ENCODE measurements at places on chromosomes 7 and 10.

- no peak for DNase-seq
These were observed 1.1 kb upstream of the GPRIN2 start for GRCh38 chr10:46557319-46558121.

GRCh38 chr10:11682851-11683250 is 59.3 kb upstream of the ECHDC3 start:
- DNase-seq, result no peak

- DNase-seq, result peak; percentile 26
These were observed 15.3 kb upstream of the TRA2A start for GRCh38 chr7:23546897-23547572.

GRCh38 chr7:101912716-101913110 is 95.3 kb downstream of the CUX1 start:
- no peak for DNase-seq

- no peak for DNase-seq
These were observed 81.0 kb downstream of the HGF start for GRCh38 chr7:81688622-81689411.

DNA sequence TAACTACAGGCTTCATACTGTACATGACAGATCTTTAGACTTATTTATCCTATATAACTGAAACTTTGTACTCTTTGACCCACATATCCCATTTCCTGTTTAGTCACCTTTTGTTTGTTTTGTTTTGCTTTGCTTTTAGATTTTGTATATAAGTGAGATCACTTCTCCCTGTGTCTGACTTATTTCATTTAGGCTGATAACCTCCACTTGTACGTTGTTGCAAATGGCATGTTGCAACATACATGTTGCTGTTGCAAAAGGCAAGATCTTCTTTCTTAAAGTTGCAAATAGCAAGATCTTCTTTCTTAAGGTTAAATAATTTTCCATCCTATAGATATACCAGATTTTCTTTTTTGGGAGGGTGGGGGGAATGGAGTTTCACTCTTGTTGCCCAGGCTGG is 341.5 kb downstream of the OTUD1 start:
- DNase-seq, result no peak

GRCh38 chr10:116723428-116724281 is 18.7 kb downstream of the HSPA12A start:
- DNase-seq, result no peak

GRCh38 chr10:133420028-133420427 is 4.4 kb downstream of the SPRN start:
- DNase-seq, result no peak

- no peak for DNase-seq
These were observed 134.3 kb upstream of the TNRC18 start for GRCh38 chr7:5557920-5558401.

DNA sequence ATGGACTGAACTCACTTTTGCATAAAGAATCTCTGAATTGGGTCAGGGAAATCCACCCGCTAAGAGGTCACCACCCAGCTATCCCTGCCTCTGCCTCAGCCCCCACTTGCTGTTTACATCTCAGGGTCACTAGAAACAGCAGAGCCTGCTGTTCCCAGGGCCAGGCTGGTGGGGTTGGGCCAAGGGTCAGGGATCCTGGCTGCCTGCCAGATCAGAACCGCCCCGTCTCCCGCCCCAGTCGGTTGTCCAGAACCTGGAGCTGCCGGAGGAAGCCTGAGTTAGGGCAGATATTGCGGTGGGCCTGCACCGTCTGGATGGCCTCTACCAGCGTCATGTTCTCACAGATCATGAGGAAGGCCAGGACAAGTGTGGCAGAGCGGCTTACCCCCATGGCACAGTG is 17.0 kb upstream of the SAMD8 start:
- no peak for DNase-seq

- DNase-seq, result no peak
These were observed 41.8 kb downstream of the ASZ1 start for GRCh38 chr7:117385363-117386109.

DNA sequence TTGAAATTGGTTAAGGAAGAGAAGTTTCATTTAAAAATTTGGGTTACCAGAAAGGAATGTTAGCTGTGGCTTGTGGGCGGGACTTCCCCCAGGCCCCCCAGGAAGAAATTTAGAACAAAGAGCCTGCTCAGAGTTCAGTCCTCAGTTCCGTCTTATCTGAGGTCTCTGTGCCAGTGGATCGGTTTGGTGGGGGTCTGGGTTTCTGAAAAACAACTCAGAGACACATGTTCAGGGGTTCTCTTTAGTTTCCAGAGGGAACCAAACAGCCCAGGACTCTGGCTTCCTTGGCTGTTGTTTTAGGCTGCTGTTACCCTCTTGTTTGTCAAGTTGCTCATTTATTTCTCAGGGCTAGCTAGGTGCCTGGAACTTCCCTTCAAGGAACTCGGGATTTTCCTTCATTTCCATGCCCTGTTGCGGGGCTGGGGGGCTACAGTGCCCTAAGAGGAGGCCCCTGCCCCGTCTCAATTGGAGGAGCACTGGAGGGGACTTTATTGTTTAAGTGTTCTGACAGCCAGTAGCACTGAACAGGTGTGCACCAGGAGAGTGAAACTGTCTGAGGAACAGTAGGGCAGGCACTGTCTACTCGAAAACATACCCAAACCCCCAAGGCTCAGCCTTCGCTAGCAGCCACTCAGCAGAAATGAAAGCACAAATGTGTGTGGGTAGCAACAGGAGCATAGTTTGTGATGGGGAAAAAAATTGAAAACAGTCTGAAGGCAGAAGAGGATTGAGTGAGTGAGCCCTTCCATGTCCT is 59.9 kb downstream of the ALOX5 start:
- no peak for DNase-seq

DNA sequence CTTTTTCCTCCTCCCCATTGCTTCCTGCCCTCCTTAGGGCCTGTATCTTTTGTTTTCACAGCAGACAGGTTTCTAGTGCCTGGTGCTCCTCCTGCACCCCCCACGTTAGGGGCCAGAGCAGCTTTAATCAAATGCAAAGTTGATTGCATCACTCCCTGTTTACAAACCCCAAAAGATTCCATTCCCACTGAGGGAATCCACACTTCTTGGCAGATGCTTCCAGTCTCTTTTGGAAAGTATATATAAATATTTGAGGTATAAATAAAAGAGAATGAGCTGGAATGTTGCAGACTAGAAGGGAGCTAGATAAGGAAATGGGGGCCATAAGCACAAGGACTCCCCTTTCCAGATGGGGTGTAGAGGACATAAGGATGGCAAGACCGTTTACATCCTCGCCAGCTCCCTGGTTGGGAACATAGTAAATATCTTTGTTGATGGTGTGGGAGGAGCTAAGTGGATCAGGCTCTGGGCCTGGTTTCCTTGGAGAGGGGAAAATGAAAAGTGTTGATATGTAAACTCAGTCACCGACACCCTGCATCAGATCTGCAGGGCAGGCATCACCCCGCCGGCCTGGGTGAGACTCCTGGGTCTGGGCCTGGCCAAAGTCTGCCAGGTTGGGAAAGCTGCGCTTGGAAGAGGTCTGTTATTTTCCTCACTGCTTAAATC is 6.2 kb downstream of the RARRES2 start:
- DNase-seq, result no peak

DNA sequence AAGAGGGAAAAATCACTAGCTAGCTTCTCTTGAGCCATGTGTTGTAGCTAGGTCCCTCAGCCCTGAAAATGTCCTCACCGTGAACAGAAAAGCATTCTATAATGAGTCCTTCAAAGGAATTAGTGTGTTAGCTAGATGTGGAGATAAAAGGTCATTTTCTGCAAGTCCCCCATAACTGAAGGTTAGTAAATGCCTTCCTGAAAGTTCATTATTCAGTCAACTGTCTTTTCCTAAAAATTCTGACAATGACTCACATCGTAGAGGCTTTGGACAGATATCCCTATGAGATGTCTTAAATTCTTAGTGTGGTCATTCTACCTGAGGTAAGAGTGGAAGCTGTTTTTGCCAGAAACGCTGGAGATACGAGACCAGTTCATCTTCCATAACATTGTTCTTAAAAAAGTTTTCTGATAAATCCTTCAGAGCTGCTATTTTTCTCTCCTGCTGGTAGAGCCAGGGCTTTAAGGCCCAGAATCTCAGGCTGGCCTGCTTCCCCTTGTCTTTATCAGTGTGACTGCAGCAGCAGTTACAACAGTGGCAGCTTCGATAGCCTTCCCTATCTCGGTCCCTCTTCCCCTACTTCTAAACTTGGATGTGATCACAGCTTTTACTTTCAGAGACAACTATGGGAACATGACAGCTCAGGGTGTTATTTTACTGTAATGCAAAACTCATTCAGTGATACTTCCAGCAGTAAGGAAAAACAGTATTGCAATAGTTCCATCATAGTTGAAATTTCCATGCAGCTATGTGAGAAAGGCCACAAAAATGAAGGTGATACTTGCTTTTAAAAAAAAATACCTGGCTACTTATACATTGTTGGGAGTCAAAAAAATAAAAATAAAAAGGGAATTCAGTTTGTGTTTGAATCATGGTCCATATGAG is 37.3 kb upstream of the PRKAR2B start:
- no peak for DNase-seq

GRCh38 chr10:119478811-119479341 is 63.6 kb downstream of the RGS10 start:
- no peak for DNase-seq
